ENCODE measurements at places on chromosomes 4 and X.
A peak's percentile ranks its signal among the peaks of the same experiment; 100 is the strongest.

GRCh38 chr4:140427106-140427918, at the start of gene CLGN:
TSS of gene CLGN (minus strand) at chr4:140427648. CDS start at chr4:140413078, 14,570 bp downstream.
- peak; percentile 84 for DNase-seq

DNA sequence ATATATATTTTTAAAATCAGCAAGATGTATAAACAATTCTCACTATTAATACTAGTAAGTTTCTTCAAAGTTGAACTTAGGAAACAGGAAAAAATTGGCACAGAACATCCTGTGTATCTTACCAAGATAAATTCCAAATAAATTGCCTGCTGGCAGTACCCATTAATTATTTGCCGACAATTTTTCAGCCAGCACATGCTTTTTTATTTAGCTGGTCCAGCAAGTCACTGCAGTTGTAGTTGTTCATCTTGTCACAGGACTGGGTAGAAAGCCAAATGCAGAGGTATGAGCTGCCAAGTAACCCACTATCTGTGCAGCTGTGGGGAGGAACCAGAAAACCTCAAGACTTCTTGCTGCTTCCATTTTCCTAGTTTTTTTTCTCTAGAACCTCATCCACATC, 113.4 kb downstream of the PACRGL start:
- DNase-seq: no peak

GRCh38 chr4:115770046-115770543, 656.7 kb upstream of the NDST4 start:
- DNase-seq: no peak

DNA sequence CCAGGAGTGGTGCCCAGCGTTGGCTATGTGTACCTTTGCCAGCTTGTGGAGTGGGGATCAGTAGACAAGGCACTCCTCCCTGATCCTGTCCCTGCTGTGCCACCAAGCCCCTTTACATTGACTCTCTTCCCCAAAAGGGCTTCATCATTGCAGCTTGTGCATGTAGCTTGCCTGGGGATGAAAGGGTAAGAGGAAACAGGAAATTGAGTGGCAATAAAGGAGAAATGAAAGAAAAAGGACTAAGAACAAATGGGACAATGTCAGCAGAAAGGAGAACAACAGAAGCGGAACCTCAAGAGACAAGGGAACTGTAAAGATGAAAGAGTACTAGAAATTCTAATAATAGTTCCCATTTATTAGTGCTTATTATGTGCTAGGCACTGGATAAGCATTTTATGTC, 8.7 kb upstream of the IL13RA1 start:
- DNase-seq: peak; percentile 10

DNA sequence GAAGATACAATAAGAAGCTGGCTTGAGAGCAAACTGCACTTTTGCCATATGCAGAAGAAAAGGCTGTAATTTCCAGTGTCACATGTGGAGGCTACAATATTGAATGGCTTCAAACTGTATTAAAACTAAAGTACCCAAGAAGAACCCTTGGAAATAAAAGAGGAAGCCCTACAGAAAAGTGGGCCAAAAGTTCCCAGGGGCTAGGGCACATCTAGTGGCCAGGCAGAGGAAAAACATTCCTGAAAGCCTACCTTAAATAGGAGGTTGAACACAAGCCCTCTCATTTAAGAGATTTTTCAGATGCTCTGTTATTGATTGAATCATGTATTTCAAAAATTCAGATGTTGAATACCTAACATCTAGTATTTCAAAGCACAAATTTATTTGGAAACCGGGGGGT, 40.6 kb upstream of the PRDX4 start:
- DNase-seq: no peak

DNA sequence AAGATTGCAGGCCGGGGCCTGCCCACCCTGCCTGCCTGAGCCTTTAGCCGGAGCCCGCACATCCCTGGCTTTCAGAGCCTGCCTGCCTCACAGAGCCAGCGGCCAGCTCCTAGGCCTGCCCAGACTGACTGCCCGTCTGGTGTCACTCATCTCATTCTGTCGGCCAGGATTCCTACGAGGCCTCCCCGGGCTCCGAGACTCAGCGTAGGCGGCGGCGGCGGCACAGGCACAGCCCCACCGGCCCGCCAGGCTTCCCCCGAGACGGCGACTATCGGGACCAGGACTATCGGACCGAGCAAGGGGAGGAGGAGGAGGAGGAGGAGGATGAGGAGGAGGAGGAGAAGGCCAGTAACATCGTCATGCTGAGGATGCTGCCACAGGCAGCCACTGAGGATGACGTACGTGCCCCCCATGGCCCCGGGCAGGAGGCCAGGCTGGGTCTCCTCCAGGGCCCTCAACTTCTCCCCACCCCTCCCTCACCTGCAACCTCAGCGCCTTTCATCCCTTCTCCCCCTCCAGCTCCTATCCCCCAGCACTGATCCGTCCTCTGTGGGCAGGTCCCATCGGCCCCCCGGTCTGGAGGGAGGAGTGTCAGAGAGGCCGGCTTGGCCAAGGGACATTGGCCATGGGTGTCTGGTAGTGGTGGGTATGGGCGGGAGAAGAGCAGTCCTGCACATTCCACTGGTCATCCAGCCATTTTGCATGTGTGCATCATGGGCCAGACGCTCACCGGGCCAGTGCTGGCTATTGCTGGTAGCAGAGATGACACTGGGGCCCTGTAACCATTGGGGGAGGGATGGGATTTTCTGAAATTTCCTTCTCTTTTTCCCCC, 22.6 kb upstream of the UBA1 start:
- no peak for DNase-seq

DNA sequence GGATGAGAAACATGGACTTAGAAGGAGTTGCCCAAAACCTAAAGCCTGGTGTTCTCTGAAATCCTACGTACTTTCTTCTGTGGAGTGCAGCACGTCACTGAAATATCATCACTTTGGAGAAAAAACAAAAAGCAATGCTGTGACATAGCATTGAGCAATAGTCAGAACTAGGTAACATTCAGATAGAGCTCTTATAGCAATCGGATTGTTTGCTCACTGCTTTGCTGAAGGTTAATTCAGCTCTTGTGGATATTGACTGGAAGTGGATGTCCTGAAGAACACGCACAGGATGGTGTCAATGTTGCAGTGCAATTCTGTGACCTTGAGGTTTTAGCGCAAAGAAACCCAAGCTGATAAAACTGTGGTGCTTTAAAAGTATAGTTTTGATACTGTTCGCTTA, 114.2 kb upstream of the GRXCR1 start:
- no peak for DNase-seq

DNA sequence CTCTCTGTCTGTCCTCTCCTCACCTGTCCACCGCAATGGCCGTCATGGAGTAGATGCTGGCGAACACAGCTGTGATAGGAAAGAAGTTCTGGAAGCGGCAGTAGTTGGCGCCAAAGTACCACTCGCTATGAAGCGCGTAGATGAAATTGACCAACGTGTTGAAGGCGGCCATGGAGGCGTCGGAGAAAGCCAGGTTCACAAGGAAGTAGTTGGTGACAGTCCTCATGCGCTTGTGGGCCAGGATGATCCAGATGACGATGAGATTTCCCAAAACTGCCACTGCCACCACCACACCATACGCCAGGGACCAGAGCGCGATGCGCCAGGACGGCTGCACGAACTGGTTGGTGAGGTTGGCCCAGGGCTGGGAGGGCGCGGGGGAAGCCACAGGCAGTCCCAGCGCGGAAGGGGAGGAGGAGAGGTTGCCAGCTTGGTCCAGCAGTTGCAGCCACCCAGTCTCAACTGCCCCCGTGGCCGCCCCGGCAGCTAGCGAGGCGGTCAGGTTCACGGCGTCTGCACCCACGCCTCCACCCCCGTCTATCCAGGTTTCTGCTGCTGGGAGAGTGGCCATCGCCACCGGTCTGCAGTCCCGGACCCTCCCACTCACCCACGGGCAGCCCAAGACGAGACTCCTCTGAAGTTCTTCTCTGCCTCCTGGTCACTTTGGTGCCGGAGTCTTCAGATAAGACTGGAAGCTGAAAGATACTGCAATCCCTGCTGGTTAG, 518 bp downstream of the TACR3 start:
- DNase-seq: no peak

GRCh38 chr4:44121210-44121609, 327.4 kb downstream of the KCTD8 start:
- DNase-seq: no peak

- no peak for DNase-seq
These were observed 7.0 kb downstream of the FHIP1A start for GRCh38 chr4:151415978-151416377.

DNA sequence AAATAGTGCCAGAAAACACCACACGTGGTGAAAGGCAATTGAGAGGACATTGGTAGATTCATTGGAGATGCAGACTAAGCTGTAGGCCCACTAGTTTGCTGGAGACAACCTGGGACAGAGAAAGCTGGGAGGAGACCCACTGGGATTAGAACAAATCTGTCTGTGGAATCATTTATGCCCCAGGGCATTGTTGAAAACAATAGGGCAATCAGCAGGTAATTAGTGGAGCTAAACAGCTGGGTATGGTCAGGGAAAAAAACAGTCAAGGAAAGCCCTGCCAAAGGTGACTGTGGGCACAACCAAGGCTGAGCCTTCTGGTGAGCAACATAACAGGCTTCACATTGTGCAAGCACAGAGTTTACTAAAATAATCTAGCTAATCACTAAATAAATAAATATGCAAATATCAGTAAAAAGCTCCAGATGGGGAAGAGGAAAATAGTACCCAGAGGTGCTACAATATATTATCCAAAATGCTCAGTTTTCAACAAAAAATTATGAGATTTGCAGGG, 9.0 kb downstream of the TCEAL3 start:
- DNase-seq: no peak

- no peak for DNase-seq
These were observed 140.5 kb downstream of the LRBA start for GRCh38 chr4:150874338-150875226.

DNA sequence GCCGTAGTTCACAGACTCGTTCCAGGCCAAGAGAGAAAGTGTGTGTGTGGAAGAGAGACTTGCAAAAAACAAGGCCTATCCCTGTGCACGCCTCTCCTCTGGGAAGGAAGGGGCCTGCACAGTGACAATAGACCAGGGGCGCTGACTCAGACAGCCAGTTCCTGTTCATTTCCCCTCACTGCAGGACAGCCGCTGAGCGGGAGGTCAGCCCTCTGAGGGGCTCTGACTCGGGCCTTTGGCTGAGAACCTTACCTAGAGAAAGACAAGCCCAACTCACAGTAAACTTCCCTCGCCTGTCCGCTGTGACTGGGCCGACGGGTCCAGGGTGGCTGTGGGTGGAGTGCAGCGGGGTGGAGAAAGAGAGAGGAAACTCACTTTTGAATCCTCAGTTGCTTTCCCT, 52.1 kb downstream of the RTL5 start:
- no peak for DNase-seq

GRCh38 chr4:5222951-5223350, 171.7 kb downstream of the STK32B start:
- DNase-seq: no peak

DNA sequence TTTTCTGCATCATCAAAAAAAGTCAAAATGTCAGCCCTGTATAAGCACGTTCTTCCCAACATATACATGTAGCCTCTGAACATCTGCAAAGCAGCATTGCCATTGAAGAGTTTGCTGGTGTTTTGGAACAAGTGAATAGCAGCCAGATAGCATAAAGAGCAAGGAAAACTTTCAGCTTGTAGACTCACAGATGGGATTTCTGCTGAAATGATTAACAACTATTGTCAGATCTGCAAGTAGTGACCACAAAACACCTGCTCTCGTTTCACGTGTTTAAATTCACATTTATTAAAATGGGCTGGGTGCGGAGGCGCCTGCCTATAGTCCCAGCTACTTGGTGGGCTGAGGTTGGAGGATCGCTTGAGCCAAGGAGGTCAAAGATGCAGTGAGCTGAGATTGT, 123.7 kb downstream of the SPRY1 start:
- DNase-seq: no peak

DNA sequence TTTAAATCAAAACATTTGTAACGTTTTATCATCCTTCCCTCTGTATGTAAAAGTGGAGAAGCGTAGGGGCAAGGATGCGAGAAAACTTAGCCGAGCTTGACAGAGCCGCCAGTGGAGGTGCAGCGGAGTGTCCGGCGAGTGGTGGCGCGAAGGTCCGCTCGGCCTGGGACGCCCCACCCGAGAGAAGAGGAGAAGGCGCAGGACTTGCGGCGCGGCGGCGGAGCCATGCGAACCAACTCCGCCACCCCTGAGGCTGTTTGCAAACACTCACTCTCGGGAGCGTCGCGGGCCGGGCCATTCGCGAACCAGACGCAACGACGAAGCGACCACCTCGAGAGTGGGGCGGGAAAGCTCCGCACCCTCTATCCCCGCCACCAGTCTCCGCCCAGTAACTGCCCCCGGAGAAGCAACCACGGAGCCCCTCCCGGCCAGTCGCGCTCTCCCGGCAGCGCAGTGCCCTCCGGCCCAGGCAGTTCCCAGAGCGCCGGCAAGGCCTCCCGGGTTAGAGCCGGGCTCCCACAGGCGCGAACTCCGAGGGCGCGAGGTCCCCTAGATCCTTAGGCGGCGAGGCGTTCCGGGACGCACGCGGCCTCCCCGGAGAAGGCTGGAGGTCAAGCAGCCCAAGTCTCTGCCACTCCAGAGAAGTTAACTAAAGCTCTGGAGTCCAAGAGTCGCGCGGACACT, 2.3 kb upstream of the MAB21L2 start:
- DNase-seq: no peak

- peak; percentile 74 for DNase-seq
These were observed at the start of gene MTMR1 for GRCh38 chrX:150692831-150693724. TSS of gene MTMR1 (plus strand) at chrX:150693396. CDS start at chrX:150693531, 135 bp downstream.

DNA sequence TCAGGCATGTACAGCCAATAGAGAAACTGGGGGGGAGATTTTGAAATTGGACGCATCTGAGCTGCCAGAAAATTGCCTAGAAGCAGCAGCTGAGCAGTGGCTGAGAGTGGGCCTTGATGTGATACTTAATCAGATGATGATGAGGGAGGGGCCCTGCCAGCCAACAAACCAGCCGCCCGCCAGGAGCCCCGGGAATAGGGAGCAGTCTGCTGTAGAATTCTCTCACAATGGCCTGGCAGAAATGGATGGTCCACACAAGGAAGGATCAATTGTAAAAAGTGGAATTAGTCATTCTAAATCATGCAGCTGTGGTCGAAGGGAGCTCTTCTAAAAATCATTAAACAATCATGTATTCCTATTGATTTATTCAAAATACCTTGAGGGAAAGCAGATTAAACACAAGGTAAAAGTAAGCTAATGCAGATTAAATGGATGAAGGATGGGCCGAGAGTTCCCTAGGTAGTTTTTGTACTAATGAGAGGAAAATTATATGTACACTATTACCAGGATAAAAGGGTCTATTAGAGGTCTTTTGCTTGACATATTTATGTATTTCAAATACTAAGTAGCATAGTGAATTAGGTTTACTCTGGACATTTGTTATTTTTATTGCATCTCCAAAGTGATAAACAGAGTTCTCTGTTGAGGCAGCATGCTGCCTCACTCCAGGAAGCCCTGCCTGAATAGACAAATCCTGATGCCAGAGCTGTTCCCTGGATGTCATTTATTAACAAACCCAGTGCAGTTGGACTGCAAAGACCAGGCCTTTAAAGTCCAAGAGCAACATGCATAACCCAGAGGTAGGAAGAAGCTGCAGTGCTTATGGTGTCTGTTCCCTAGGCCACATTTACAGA, 91.3 kb downstream of the NKX6-1 start:
- no peak for DNase-seq

DNA sequence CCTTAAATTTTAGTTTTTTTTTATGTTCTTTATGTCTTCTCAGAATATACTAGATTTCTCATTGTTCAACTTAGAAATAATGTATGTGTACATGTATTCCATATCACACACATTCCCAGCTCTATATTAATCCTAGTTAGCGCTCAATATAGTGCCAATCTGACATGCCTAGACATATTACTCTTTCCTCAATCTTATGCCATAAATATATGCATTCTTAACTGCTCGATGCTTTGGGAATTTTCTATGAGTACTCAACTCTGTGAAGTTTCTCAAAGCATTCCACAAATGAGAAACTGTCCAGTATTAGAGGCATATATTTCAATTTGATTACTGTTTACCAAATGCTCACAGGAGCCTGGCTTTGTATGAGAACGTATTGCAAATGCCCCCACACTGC, 231.2 kb upstream of the VEGFC start:
- DNase-seq: no peak
